ENCODE measurements at places on chromosomes 2 and 18.

DNA sequence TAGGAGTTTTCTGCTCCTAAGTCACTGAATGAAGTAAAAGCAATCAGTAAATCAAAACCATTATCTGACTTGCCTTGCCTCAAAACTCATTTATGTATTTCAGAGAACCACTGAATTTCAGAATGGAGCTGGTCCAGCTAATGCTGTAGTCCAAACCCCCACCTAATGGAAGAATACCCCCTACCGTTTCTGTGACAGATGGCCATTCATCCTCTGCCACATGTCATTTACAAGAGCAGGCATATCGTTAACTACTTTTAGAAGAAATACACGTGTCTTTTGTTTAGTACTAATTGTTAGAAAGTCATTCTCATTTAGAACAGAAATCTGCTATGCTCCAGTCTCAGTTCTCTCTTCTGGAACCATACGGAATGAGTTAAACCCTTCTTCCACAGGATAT lies 12.8 kb upstream of the GALNT5 start:
- DNase-seq: no peak

- DNase-seq: no peak
These were observed 301.8 kb downstream of the NBAS start for GRCh38 chr2:15259356-15259756.

- no peak for DNase-seq
These were observed 581.1 kb upstream of the LRATD1 start for GRCh38 chr2:14051401-14051800.

- DNase-seq: no peak
These were observed 156.5 kb downstream of the ARL6IP6 start for GRCh38 chr2:152874955-152875354.

DNA sequence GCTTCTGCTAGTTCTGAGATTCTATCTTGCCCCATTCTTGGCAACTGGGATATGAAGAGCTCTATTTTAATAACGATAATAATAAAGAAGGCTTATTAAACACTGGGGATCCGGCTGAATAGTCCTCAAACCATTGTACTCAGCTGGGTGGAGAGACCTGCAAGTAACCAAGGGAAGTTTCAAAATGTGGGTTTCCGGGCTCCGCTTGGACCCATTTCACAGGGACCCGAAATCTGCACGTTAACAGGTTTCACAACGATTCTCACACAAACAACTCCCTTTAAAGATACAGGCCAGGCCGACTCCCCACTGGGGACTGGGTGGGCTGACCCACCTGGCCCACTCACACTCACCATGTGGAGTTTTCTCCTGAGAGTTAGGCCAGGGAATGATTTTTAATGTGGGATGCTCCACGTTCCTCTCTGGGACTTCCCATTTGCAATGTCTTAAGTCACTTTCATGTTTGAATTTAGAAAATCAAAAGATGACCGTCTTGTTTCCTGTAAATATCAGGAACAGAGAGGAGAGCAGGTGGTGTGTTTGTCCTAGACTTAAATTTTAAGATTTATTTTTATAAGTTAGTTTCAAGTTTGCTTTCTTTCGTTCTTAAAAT lies 96.3 kb downstream of the SH3RF3 start:
- no peak for DNase-seq

- no peak for DNase-seq
These were observed 28.1 kb downstream of the SGPP2 start for GRCh38 chr2:222452422-222452950.

DNA sequence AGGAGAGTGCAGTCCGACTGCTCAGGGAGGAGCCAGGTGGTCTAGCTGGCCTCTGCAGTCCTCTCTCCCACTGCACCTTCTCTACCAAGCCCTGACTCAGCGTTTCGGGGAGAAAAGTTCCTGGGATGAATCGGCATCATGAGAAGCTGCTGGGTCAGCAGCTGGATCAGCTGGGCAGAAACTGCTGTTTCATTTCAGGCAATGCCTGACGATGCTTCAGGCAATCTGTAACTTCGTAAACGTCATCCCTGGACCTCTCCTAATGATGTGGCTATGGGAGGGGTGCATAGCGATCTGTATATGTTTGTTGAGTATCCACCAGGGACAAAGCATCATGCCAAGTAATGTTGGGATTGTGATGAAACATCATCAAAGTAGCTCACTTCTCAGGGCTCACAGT lies 20.7 kb downstream of the LIPG start:
- no peak for DNase-seq

DNA sequence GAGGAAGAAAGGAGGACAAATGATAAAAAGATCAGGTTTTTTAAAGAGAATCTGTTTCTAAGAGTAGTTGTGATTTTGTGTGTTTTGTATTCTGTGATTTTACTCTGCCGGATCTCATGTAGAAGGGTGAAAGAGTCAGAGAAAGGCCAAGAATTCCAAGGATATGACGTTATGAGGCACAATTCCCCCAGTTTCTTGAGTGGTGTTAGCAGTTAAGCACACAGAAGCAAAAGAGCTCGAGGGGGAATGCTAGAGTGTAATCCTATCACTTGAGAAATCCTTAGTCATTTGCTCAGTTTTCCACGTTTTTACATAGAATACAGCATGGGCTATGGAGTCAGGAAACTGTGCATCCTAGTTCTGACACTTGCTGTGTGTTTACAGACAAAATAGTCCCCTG lies 34.8 kb downstream of the METTL4 start:
- no peak for DNase-seq

- peak; percentile 57 for DNase-seq
These were observed 60.9 kb downstream of the LDLRAD4 start for GRCh38 chr18:13279181-13280069.

GRCh38 chr2:213733893-213734292 lies 449.6 kb downstream of the SPAG16 start:
- no peak for DNase-seq

DNA sequence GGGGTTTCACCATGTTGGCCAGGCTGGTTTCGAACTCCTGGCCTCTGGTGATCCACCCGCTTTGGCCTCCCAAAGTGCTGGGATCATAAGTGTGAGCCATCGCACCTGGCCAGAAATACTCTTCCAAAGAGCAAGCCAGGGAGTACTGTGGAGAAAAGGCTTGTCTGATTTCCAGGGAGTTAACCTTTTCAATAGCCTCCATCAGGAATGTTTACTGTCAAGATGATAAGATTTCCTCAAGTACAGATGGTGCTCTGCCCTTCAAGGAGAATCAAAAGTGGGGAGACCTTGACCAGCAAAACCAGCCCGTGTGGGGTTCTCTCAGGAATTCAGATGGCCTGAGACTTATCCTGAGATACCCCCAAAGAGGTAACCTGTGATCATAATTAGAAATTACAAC lies 237.2 kb downstream of the PRKCE start:
- DNase-seq: no peak

- DNase-seq: no peak
These were observed 7.7 kb upstream of the SPATS2L start for GRCh38 chr2:200298816-200299215.

GRCh38 chr2:101410746-101411145 lies 23.4 kb upstream of the CREG2 start:
- DNase-seq: no peak

- peak; percentile 7 for DNase-seq
These were observed 3.5 kb downstream of the ADCYAP1 start for GRCh38 chr18:907885-908757.

- no peak for DNase-seq
These were observed 44.9 kb downstream of the PTPN2 start for GRCh38 chr18:12839057-12839525.

GRCh38 chr2:207852791-207853190 lies 83.1 kb upstream of the FZD5 start:
- DNase-seq: no peak

- DNase-seq: no peak
These were observed 72.7 kb upstream of the SPOPL start for GRCh38 chr2:138428710-138429440.

DNA sequence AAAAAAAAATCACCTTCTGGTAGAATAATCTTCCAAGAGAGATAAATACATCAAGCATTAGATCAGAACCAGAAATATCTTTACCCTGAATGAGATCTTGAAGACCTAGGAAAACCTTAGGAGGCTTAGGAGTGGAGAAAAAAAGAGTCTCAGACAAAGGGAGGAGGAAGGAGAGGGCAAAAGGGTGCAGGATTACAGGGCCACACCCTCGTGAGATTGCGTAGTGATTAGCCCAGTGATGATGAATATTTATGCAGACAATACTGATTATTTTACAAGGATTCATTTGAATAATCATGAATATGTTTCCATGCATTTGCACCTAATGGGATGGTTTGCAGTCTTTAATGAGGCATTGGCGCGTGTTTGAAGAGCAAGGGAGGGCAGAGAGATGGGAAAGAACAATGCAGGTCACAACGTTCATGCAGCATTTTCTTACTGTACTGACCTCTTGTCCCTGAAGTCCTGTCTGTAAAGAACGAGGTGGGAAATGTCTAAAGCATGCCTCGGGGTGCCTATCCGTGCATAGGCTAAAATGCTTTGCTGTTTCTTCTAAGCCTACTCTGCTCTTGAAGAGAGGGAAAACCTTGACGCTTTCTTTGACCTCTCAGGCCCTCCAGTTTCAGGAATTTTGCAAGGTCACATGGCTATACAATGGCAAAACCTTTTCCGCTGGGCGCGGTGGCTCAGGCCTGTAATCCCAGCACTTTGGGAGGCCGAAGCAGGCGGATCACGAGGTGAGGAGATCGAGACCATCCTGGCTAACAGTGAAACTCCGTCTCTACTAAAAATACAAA lies 18.6 kb upstream of the ZNF532 start:
- no peak for DNase-seq

DNA sequence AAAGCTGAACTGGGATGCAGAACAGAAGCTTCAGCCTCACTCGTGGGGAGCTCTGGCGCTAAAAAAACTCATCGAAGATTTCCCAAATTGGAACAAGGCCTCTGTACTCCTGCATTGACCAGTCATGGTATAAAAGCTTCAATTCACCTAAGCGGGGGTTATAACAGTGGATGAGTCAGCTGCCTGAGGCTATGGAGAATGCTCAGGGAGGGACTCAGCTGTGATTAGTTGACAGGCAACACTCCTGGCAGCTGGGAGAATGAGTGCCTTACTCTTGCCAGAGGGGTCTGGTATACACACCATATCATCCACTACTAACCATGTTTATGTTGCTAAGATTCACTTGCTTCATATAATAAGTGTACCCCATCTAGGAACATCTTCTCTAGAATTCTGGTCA lies 350.6 kb upstream of the VRK2 start:
- no peak for DNase-seq

GRCh38 chr2:177597759-177598158 lies 205.2 kb downstream of the AGPS start:
- DNase-seq: no peak

GRCh38 chr2:5352286-5352685 lies 339.9 kb upstream of the SOX11 start:
- DNase-seq: no peak

All from activated CD4-positive, alpha-beta T cell treated with anti-CD3 and anti-CD28 coated beads, Interleukin-2, amount 50 U/mL, for 48 hours (primary cell).